NCI-H187 (cell line): ENCODE measurements at places on chromosomes 3 and 15.

DNA sequence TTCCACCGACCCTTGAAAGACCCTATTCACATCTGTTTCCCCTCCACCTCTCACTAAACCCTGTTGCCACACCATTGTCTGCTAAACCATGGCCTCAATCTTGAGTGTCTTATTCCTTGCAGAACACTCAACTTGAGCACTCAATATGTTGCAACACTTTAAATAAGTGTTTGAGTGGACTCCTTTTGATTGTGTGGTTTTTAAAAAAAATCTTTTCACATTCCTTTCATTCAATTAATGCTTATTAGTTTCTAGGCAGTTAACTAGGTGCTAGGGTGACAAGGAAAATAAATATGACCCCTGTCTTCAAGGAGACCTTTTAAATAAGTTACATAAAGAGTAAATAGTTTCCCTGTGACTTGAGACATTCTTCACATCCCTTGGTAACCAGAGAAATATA is 13.3 kb upstream of the HHLA2 start:
- DNase-seq: no peak

DNA sequence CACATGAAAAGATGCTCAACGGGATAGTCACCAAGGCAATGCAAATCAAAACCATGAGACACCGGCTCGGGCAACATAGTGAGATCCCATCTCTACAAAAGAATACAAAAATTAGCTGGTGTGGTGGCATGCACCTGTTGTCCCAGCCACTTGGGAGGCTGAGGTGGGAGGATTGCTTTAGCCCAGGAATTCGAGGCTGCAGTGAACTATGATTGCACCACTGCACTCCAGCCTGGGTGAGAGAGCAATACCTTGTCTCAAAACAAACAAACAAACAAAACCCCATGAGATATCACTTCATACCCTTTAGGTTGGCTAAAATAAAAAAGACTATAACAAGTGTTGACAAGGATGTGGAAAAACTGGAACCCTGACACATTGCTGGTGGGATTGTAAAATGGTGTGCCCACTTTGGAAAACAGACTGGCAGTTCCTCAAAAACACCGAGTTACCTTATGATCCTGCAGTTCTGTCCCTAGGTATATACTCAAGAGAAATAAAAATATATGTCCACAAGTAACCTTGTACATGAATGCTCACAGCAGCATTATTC is 3.8 kb upstream of the PPARG start:
- no peak for DNase-seq

GRCh38 chr3:42101481-42101880 is 10.3 kb downstream of the TRAK1 start:
- DNase-seq: no peak

GRCh38 chr3:195255571-195256501 is 15.1 kb downstream of the XXYLT1 start:
- DNase-seq: no peak

GRCh38 chr3:128767094-128767750 is 41.2 kb downstream of the RAB7A start:
- DNase-seq: no peak

- no peak for DNase-seq
Observed at GRCh38 chr3:127625821-127626220, 3.2 kb upstream of the PODXL2 start.

- no peak for DNase-seq
Observed at GRCh38 chr15:35872577-35872976, 326.6 kb upstream of the DPH6 start.

GRCh38 chr15:83210619-83211018 is 3.0 kb upstream of the HDGFL3 start:
- DNase-seq: no peak

- no peak for DNase-seq
Observed at GRCh38 chr3:186359078-186359477, 3.0 kb downstream of the DGKG start.

DNA sequence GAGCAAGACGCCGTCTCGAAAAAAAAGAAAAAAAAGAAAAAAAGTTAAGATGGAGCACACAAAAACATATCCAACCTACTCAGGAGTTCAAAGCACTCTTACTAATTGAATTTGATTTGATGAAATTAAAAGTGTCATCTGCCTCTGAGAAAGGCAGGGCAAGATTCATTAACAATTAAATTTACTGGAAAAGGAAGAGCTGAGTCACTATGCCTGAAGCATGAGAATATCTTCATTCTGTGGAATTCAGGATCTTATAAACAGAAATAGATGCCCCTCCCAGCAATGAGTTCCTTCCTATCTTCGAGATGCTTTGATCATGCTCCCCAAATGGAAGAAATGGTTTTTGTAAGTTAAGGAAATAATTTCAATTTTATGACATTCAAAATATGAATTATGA is 61.0 kb upstream of the ST3GAL6 start:
- DNase-seq: no peak

GRCh38 chr15:23758891-23759290 is 71.8 kb upstream of the NDN start:
- no peak for DNase-seq

GRCh38 chr15:80395616-80396015 is 8.6 kb upstream of the ARNT2 start:
- no peak for DNase-seq

GRCh38 chr3:101702726-101703125 is 16.2 kb upstream of the RPL24 start:
- no peak for DNase-seq

DNA sequence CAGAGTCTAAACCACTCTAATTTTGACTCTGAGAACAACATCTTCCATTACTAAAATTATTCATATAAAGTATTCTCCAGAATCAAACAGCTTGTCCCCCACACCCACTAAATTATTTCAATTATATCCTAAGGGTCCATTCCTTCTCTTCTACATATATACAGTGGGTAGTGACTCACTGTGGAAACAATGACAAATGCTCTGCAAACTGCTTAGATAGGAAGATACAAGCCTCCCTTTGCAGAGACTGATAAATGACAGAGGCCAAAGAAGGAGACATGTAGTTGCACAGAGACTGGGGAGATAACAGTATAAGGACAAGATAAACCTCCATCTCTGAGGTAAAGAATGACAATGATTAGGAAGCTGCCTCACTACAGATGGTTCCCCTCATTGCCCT is 1087.4 kb downstream of the AGBL1 start:
- no peak for DNase-seq

DNA sequence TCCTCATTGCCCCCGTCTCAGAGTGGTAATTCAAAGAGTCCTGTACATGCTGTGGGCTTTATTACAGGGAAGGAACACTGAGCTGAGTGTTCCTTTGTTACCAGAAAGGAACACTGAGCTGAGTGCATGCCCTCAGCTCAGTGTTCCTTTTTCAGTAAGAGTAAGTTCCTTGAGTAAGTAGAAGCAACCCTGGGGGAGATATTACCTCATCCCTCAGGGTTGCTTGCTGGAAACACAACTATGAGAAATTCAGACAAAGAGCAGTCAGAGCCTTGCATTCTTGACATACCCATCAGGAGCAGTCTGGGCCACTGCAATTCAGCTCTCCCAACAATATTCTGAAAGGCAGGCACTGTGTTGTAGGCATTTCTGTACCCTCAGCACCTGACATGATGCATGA is 17.0 kb downstream of the CHRM5 start:
- DNase-seq: no peak

- DNase-seq: no peak
Observed at GRCh38 chr3:156553705-156554356, 1.1 kb downstream of the SSR3 start.

DNA sequence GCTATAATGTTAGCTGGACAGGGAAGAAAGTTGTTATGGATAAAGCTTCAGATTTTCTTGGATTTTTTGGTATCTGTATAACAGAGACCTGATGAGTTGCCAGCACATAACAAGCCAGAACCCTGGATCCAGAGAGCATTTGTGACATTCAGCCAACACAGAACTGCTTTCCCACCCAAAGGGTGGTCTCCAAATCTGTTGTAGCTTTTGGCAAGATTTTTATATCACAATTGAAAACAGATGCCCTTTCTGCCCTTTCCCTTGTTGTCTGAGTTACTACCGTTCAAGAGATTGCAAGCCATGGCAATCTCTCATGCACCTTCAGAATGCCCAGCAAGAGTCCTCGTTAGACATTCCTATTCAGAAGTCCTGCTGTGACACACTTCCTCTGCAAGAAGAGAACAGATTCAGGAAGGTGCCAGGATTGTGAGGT is 107.6 kb upstream of the FGF7 start:
- no peak for DNase-seq

- no peak for DNase-seq
Observed at GRCh38 chr3:50574444-50574831, 5.1 kb downstream of the HEMK1 start.

- no peak for DNase-seq
Observed at GRCh38 chr15:20358779-20359414, 182.7 kb downstream of the GOLGA6L6 start.

DNA sequence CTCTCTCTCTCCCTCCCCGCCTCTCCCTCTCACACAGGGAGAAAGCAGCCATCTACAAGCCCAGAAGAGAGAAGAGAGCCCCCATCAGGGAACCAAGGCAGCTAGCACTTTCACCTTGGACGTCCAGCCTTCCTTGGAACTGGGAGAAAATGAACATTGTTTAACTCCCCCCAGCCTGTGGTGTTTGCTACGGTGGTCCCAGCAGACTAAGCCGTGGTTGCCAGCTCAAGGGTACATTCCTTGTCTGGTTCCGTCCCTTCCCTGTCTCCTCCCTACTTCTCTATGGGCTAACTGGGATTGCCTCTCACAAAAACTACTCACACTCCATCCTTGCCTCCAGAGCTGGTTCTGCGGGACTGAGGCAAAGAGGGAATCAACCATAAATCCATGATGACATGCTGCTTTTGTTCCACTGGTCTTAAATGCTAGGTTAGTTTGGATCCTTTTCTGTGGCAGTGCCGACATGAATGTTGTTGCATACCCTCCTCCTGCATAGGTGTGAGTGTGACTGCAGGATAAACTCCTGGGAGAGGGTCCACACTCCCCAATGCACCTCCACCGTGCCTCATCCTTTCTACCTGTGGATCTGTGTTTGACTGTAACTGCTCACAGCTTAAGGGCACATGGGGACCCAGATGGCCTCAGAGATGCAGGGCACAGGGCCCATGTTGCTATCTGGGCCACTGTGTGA is 12.0 kb downstream of the C3orf22 start:
- DNase-seq: no peak

DNA sequence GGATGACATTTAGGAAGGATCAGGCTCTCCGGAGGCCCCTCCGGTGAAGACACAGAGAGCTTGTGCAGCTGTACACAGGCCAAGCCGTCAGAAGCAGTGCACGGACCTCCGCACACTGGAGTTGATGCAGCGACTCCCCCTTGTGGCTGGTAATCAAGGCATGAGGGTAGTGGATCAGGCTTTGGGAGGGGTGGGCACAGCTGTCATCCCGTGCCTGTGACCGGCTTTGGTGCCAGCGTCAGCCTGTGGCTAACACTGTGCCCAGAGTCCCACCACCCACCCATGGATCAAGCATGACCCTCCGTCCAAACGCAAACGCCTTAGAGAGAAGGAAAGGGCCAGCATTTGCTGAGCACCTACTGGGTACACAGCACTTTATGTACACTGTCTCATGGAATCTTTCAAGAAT is 8.2 kb upstream of the GRIP2 start:
- no peak for DNase-seq

DNA sequence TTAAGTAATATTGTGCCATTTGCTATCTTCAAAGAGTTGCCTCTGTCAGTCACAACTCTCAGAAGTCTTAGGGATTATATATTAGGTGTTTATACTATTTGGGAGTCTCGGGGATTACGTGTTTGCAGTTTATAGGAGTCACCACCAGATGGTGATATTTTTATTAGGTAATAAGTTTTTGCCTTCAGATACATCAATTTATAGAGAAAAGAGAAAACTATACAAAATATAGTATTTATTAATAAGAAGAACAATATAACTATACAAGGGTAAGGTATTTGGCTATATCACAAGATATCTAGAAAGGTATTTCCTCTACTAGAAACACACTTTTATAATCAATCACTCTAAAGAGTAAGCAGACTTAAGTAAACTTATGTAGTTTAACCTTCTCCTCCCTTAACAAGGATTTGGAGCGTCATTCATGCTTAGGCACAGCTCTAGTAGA is 10.7 kb upstream of the DHX36 start:
- no peak for DNase-seq

DNA sequence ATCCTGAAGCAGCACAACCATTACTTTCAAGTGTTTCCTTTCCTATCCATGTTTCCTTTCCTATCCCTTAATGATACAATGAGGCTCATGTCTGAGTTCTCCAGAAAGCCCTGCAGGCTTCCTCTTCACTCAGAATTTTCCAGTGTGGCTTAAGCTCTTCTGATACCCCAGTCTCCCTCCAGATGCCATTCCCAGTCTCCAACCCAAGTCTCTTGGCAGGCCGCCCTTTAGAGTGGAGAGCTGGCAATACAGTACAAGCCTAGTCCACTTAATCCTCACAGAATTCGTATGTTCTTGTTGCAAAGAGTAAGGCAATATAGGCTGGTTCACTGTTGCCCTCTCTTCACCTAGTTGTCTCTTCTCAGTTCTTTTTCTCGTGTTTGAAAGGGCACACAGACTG is 503.9 kb upstream of the MDFIC2 start:
- DNase-seq: no peak

- no peak for DNase-seq
Observed at GRCh38 chr3:194744826-194745225, 59.1 kb downstream of the FAM43A start.

DNA sequence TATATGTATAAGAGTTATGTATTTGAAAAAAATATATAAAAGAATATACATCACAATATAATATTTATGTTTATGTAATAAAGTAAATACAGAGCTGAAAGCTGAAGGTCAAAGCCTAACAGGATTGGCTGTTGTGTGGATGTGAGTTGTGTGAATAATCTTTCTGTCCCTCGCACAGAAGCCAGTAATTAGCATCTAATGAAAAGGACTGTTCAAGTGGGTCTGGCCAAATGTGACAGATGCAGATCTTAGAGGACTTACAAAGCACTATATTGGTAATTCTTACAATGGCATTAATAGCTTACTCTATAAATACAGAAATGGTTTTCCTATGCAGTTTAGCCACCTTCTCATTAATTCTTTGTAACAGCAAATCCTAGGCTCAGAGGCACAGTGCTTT is 2.4 kb downstream of the MKRN3 start:
- no peak for DNase-seq

DNA sequence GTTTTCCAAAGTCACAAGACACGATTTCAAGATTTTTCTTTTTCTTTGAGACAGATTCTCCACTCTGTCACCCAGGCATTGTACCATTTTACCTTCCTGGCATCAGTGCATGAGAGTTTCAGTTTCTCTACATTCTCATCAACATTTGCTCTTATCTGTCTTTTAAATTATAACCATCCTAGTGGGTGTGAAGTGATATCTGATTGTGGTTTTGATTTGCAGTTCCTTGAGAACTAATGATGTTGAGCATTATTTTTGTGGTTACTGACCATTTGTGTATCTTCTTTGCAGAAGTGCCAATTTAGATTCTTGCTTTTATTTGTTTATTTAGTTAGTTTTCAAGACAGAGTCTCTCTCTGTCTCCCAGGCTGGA is 41.2 kb downstream of the ADIPOQ start:
- no peak for DNase-seq

DNA sequence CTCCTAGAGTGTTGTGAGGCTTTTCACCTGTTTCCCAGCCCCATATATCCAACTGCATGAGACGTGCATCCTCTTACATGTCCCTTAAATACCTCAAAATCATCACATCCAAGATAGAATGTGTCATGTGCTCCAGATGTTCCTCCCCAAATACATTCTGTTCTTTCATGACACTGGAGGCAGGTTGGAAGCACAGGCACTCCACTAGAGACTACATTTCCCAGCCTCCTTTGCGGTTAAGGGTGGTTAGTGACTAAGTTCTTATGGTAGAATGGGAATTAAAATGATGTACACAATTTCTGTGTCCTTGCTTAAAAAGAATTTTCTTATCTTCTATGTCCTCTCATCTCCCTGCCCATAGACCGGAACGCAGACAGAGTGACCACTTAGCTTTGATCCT is 34.3 kb downstream of the TMEM40 start:
- DNase-seq: no peak
